ENCODE measurements at places on chromosomes 16 and 17.

DNA sequence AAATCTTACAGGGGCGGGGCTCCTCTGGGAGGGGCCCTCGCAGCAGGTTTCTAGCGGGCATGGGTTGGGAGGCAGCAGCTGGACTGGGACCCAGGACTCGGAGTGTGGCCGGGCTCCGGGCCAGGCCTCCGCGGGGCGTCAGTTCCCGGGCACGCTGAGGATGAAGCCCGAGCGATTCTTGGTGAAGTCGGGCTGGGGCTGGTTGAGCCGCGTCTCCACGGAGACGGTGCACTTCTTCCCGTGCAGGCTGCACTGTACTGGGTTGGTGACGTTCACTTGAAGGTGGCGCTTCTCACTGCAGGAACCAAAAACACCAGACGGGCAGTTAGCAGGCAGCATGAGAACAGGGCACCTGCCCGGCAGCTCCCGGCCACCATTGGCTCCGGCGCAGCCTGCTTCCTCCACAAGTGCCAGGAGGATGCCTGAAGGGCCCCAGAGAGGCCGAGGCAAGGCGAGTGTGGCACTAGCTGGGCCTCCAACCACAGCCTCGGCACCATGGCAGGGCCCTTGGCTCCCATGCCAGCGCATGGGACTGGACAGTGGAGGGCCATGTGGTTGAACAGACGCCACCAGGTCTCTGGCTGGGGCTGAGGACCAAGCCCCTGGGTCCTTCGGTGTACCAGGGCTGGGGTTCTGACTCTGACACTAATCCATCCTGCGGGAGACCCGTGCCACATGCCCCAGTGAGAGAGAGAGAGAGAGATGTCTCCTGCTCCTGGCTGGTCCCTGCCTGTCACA, 8.0 kb downstream of the CDK5R1 start:
- no peak for ATAC-seq

DNA sequence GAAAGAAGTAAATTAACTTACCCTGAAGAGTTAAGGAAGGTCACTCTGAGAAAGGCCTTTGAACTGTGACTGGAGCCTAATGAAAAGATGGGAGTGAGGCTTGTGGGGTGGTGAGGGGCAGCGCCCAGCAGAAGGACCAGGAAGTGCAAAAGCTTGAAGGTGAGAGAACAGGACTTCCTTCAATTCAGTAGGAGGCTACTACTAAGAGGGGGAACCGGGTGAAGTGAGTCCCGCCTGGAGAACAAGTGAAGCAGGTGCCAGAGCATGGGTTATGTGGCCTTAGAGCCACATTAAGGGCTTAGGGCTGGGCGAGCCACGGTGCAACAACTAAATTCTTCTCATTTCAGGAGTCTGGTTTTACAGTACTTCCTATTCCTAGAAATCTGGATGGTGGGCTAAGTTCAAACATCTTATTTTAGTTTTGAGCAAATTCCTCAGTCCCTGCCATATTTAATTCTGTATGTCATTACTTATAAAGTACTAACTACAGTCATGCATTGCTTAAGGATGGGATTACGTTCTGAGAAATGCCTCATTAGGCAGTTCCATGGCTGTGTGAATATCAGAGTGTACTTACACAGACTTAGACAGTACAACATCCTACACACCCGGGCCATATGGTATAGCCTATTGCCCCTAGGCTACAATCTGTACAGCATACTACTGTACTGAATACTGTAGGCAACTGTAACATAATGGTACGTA, 5.1 kb downstream of the CFAP20 start:
- no peak for ATAC-seq

GRCh38 chr17:46720408-46720807, 98.1 kb downstream of the WNT3 start:
- no peak for ATAC-seq

DNA sequence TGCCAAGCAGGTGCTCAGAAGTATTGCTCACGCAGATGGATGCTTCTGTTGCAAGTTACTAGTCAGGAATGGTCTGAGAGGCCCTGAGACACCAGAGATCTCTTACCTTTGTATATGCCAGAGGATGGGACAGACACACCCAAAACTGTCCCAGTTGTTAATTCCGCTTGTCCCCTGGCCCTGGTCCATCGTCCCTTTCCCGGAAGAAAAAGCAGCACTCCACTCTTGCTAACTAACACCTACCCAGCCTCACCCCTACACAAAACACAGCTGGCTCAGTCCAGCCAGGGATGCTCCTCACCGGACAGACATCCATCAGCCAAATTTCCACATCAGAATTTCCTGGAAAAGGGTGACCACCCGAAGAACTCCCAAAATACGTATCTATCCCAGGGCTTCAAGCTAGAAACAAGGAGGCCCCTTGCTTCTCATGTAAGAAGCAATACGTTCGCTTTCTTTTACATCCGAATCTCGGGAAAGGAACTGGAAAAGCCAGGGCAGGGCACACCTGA, 2.0 kb downstream of the GAS7 start:
- no peak for ATAC-seq

- ATAC-seq, result peak; percentile 43
Observed at GRCh38 chr17:7307686-7308624, 527 bp downstream of the EIF5A start.

- peak; percentile 94 for ATAC-seq
Observed at GRCh38 chr16:28218109-28218508, 6.3 kb upstream of the XPO6 start.

GRCh38 chr17:12388226-12388625, 277.5 kb upstream of the MYOCD start:
- no peak for ATAC-seq

DNA sequence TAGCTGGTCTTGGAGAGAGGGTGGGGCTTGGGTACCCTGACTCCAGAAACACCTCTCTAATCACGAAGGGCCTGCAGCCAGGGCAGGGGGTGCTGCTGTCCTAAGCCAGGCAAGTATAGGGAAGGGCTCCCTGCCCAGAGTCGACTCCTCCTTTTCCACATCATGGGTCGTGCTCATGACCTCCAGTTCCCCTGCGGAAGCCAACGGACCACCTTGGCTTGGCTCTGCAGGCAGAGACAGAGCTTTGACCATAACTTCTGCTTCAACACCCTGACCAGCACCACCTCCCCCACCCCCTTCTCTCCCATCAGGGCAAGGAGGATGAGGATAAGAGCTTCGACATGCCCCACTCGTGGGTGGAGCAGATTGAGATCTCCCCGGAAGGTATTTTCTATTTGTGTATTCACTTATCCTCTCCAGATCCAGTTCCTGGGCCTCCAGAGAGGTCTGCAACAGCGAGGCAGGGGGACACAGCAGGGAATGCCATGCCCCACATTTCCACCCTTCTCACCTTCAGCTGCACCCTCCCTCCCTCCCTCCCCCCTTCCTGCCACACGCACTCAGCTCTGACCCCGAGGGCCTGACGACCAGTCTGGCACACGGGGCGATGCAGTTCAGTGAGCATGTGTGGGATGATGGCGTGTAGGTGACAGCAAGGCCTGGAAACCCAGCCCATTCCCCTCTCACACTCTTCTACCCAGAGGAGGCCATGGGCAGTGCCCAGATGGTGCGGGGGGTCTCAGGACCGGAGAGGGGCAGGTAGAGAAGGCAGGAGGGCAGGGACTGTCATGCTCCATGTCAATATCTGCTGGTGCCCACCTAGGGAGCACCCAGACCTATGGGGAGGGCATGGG, 14.0 kb upstream of the KATNB1 start:
- ATAC-seq, result peak; percentile 50

DNA sequence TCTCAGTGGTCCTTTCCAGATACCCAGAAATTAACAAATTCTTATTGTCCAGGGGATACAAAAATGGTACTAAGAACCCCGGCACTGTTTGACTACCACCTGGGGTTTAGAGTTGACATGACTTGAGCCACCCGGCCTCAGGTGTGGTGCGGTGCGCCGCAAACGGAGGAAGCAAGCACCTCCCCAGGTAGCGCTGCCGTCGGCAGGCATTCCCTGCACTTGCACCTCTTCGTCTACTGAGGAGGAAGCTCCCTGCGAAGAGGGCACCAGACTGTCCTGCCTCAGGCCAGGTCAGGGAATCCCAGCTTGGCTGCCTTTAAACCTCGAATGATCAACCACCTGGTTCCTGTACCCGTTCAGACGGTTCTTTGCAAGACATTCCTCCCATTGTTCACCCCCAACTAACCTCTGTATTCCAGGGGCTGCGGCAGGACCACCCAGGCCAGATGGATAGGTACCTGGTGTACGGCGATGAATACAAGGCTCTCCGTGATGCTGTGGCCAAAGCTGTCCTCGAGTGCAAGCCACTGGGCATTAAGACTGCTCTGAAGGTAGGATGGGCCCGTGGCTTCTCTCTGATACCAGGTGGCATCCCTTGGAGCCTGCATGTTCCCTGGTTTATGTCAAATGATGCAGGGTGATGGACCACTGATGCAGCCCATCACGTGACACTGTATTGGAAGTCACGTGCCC, 40.8 kb upstream of the ENDOV start:
- no peak for ATAC-seq

DNA sequence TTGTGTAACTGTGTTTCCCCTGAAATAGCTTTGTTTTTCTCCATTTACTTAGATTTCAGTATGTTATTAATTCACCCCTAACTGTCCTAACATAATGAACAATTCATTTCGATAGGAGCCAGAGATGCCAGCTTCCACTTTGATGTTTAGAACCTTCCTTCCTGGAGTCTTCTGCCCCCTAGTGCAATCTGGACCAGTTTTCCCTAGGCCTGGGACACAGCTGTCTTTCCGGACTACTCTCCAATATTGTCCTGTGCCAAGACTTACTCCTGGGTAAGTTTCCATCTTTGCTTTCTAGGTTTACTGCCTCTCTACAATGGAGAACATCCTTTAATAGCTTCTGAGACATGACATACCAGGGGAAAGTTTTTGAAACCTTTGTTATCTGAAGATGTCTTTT, 12.8 kb downstream of the RECQL5 start:
- ATAC-seq, result no peak

- ATAC-seq, result peak; percentile 63
Observed at GRCh38 chr16:89114159-89114981, 20.7 kb downstream of the ACSF3 start.

- ATAC-seq, result no peak
Observed at GRCh38 chr16:46908540-46909372, 24.6 kb downstream of the GPT2 start.

Measured in stimulated activated memory B cell treated with anti-CD40 and anti-IgM and Interleukin-4, amounts not matched to agents 10 μg/mL and 1 μg/mL and 100 μg/mL, for 72 hours (primary cell).